KBM-7 (cell line): ENCODE measurements at places on chromosomes 5 and 9.
A peak's percentile ranks its signal among the peaks of the same experiment; 100 is the strongest.

DNA sequence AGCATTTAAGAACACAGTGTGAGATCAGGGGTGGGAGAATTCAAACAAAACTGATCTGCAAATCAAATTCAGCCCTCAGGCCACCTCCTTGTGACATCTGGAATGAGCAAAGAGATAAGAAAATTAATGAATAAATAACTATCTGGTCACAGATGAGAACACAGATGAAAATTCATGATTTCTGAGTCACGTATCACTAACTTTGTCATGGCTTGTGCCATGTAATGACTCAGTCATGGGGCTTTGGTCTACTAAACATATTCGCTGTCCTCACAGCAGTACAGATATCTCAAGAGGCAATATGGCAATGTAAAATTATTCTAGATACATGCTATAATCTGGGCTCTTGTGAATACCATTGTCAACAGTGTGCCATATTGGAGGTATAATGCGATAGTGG lies 274.4 kb downstream of the MAN2A1 start:
- DNase-seq: no peak

- DNase-seq: no peak
Measured at GRCh38 chr9:37300620-37301019, 121.9 kb upstream of the GRHPR start.

DNA sequence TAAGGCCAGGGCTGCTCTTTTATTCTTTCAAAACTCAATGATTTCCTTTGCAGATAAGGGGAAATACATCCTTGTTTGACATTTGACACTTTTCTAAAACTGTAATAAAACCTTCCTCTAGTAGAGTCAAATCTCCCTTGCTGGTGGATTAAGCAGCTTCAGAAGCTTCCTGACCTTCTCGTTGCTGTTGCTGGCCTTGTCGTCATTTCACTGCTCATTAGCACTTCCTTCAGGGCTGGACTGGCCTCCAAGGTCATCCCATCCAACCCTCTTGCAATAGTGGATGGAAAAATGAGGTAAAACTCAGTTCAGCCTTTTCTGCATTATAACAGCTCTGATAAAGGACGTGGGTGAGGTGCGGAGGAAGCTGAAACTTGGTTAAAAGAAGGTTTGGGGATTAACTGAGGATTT lies 1.1 kb upstream of the ADAMTSL1 start:
- DNase-seq: no peak

DNA sequence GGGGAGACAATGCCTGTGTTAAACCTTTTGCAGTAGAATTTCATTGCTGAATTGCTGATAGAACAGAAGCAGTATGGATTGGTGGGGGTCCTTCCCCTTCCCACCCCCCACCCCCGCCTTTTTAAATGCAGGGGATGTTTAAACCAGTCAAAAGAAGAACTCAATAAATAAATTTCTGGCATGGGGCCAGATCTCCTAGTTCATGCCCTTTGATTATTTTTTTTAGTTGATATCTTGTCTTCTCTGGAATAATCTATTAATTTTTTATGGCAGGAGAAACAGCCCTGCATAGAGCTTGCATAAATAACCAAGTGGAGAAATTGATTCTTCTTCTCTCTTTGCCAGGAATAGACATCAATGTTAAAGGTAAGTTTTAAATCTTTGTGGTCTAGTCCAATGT lies 72.8 kb downstream of the SLF1 start:
- no peak for DNase-seq

- no peak for DNase-seq
Measured at GRCh38 chr5:18602402-18602801, 968.1 kb downstream of the TAF11L14 start.

DNA sequence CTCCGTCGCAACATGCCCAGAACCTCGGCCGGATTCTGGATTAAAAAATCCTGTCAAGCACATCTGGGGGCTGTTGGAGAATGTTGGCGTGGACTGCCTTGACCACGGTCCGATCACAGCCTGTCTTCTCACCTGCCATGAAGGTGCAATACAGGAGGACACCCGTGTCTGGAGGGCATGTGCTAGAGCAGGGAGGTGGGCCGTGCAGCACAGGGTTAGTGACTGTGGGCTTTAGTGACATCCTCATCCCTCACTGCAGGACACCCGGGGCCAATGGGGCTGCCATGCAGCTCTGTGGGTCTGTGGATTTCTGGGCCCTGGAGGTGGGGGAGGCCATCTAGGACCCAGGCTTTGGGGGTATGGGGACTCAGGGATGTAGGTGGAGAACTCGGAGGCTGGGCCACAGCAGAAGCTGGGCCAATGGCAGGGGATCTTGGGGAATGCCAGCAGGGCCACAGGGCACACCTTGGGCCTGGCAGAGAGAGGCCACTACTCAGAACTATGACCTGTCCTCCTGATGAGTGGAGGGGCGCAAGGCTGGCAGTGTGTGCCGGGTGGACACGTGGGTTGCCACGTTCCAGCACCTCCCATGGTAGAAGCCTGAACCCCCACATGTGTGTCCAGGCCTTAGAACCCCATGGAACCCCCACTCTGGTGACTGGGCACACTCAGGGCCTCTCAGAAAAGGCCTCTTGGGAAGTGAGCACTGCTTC lies 23.3 kb downstream of the ZDHHC11B start:
- DNase-seq: no peak

DNA sequence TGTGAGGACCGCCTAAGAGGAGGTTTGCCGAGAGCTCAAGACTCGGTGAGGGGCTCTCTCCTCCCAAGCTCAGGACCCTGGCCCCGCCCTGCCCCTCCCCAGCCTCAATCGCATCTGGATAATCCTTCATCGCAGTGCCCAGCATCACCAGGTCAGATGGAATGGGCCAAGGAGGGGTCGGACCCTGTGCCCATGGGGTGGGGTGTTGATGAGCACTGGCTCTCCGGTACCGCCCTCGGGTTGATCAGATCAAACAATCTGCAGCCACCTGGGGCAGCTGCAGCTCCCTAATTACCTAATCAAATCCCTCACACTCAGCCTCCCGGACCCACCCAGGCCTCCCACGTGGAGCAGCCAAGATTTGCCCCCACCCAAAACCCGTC lies 24.4 kb upstream of the TDRD7 start:
- DNase-seq: no peak

DNA sequence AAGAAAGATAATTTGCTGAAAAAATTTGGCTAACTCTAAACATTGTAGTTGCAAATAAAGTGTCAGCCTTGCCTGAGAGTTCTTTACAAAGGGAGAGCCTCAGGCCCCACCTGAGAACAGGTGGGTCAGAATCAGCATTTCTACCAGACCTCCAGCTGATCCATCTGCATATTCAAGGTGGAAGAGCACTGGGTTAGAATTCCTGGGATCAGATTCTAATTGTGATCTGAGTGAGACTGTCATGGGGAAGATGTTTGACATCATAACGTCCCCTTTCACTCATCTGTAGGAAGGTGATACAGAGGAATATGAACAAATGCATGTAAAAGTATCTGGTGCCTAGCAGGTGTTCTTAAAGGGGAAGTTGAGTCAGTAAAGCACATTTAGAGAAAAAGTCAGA lies 54.6 kb downstream of the FBXL7 start:
- DNase-seq: no peak

DNA sequence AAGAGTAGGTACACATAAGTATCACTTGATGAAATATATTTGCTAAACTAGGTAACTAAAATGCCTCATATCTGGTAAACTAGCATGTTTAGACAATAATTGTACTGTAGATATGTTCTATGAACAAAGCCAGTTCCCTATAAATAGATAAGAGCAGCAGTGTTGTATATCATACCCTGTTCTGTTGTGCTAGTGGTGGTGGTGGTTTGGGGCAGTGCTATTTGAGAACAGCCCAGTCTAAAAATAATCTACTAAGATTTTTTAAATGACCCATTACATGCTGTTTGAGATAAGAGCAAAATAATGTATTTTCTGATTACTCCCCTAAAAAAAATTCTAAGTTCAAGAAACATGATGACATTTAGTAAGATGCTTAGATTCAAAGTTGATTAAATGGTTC lies 829.2 kb upstream of the DMAC1 start:
- DNase-seq: no peak

DNA sequence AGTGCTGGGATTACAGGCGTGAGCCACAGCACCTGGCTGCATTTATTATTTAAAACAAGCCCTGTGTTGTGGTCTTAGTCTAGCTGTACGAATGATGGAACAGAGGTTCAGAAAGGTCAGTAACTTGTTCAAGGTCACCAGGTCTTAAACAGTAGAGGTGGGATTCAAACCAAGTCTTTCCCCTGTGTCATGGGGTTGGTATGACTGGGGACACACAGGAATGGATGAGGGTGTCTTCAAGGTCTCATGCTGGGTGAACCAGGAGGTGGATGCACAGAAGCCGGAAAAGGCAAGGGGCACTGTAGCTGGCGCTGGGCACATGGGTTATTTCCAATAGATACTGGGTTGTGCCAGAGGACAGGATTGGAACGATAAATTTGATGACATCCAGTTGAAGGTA lies 32.2 kb upstream of the TJP2 start:
- no peak for DNase-seq

- no peak for DNase-seq
Measured at GRCh38 chr5:132485641-132486317, 4.8 kb downstream of the IRF1 start.

DNA sequence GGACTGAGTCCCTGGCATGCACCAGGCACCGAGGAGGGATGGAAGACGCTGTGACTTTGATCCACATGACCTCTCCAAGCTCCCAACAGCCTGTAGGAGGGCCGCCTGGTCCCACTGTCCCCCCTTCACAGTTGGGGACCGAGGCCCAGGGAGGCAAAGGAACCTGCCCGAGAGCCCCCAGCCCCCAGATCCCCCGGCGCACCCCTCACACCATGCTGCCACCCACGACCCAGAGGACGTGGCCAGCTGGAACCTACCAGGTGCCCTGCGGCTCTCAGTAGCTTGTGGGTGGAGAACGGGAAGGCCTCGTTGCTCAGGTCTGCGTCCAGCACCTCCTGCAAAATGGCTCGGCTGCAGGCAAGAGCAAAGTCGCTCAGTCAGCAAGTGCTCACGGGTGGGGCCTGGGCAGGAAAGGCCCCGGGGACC lies 48.8 kb downstream of the DBH start:
- DNase-seq: no peak

DNA sequence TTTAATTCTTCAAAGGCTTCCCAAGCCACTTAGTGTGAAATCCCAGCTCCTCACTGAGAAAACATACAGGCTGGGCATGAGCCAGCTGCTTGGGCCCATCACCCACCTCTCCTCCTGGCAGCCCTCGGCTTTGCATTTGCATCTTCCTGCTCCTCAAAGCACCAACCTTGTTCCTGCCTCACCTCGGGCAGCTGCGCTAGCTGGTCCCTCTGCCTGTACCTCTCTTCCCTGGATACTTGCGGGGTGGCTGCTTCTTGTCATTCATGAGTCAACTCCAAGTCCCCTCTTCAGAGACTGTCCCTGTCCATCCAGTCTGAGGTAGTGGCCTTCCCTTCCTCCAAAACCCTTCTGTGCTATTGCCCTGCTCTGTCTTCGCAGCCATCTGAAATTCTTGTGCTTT lies 116.1 kb upstream of the CXCL14 start:
- no peak for DNase-seq

DNA sequence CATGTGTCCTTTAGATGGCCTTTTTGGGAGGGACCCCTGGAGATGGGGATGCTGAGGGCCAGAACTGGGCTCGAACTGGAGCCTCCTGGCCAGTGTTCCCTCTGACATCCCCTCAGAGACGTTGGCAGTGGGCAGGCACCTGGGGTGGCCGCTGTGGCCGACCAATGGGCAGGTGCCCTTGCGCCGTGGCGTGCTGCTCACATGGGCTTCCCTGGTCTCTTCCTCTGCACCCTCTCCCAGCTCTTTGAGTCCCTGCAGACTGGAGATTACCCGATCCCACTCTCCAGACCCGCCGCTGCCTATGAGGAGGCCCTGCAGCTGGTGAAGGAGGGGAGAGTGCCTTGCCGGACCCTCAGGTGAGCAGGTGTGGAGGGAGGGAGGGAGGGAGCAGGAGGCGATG lies 19.9 kb upstream of the DOLPP1 start:
- DNase-seq: no peak

GRCh38 chr9:110447476-110447875 lies 109.8 kb upstream of the TXNDC8 start:
- no peak for DNase-seq

- no peak for DNase-seq
Measured at GRCh38 chr5:141850244-141850768, 27.9 kb downstream of the PCDH1 start.

DNA sequence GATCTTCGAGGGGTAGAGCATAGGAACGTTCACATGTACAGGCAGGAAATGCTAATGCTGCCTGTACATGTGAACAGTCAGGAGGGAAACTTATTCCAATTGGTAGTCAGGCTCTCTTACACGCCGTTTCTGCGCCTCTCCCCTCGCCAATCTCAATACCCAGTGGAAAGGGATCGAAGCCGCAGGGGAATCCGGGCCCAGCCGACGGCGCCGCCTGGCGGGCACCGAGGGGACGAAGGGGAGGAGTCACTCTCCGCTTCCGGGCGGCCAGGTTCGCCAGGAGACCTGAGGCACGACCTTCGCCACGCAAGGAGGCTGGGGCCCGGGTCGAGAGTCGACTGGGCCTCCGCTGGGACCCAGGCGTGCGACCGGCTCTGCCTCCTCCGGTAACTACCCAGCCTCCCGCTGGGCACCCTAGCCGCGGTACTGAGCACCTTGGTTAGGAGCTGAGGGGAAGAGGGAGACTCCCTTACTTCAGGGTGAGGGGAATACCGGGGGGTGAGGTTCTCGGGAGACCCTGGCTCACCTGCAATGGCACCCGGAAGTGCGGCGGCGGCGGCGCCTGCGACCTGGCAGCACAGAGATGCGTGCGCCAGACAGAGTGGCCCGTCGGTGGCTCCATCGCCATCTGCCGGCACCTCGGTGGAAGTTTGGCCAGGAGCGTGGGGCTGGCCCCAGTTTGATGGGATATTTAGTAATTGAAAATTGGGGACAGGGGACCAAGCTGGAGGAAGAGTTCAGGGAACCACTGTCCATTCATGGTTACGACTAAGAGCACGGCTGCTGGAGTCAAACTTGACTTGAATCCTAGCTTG lies at the start of gene PIGO:
TSS of gene PIGO (minus strand) at position 557 of the 815 bp plus-strand sequence. CDS start 1,026 bp downstream, outside the sequence.
- DNase-seq: peak; percentile 93

DNA sequence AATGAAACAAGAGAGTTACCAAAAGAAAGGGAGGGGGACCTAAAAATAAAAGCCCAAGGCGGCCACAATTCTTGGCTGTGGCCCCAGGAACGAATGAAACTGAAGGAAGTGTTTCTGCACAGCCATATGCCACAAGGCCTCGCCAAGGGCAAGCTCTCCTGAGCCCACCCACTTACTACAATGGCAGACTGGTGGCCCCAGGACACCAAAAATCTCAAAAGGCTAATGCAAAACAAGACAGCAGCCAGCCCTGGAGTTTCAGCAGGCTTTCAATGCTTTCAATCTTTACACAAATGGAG lies 4.0 kb downstream of the CAMSAP1 start:
- DNase-seq: no peak

- no peak for DNase-seq
Measured at GRCh38 chr9:99459919-99460318, 237.8 kb downstream of the SEC61B start.
